ENCODE measurements at places on chromosomes 12 and 14.

DNA sequence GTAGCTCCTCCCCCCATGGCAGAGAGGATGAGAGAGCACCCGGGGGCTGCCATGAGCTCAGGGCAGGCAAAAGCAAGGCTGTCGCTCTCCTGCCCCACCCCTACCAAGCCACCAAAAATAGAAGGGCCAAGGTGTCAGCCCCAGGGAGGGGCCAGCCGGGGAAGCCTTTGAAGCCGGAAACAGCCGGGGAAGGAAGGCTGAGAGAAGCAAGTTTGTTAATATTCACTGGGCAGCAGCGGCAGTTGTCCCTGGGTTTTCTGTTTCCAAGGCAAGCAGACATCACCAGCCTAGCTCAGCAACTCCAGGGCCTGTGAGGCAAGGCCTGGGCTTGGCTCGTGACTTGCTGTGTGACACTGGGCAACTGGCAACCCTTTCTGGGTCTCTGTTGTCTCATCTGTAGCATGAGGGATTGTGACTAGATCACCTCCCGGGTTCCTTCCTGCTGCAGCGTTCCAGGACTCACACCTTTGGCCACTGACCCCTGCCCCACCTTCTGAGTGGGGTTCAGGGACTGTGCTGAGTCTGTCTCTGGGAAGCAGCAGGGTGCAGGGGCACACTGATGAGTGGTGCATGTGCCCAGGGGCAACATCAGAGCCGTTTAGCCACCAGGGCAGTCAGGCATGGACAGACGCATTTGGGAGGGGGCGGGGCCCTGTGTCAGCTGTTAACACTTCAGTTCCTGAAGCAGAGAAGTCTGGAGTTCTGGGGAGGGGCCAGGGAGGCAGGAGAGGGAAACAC, 24.3 kb downstream of the SYNDIG1L start:
- peak; percentile 62 for DNase-seq

DNA sequence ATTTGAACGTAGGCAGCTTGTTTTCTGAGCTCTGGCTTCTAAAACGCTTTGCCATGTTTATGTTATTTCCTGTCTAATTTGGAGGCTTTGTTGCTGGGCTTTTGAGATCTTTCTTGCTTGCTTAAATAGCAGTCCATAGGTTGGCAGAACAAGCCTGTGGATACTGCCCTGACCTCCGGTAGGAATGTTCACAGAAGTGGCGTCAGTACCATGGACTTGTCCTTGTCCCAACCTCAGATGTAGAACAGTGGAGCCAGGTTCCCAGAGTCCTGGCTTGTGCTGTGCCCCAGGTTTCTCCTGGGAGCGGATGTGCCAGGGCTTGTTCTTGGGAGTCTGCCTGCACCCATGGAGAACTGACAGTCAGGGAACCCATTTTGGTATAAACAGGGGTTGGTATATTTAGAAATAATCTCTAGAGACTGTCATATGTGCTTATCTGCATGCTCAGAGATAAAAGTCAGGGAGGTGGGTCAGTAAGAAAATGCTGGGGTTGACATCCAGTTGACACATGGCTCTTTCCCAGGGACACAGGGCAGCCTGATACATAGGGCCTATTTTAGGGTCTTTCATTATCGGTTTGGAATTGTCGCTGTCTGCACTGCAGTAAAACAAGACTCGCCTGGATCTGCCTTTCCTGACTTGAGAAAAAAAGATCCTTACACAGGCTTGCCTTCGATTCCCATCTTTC, 22.9 kb downstream of the CACNA1C start:
- DNase-seq = no peak

GRCh38 chr12:88562151-88562550, 18.1 kb downstream of the KITLG start:
- DNase-seq = no peak

DNA sequence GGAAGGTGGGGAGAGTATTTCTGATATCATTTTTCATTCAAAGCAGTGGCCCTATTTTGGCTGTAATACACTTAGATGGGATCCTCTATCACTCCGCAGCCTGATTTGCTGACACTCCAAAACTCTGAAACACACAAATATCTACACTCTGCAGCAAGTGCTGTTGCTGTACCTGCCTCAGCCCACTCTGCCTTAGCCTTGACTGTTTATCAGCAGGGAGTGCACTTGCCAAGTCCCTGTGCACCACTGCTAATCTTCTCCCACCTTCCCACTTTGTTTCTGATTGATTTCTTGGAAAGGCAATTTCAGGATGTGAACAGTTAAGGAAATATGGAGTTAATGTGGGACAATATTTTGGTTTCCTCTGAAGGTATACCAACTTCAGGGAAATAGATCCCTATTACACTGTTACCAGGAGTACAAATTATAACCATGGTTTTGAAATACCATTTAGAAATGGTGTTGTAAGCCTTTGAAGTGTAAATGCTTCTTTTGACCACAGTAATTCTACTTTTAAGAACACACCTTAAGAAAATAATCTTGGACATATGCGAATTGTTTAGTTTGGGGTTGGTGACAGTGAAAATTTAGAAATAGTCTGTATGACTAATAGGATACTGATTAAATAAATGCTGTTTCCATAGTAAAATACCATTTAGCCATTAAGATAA, 59.3 kb downstream of the MBIP start:
- no peak for DNase-seq

- DNase-seq = no peak
Measured at GRCh38 chr14:40093800-40094199, 661.6 kb upstream of the FBXO33 start.

GRCh38 chr12:98178126-98178525, 337.3 kb upstream of the TMPO start:
- DNase-seq = no peak

DNA sequence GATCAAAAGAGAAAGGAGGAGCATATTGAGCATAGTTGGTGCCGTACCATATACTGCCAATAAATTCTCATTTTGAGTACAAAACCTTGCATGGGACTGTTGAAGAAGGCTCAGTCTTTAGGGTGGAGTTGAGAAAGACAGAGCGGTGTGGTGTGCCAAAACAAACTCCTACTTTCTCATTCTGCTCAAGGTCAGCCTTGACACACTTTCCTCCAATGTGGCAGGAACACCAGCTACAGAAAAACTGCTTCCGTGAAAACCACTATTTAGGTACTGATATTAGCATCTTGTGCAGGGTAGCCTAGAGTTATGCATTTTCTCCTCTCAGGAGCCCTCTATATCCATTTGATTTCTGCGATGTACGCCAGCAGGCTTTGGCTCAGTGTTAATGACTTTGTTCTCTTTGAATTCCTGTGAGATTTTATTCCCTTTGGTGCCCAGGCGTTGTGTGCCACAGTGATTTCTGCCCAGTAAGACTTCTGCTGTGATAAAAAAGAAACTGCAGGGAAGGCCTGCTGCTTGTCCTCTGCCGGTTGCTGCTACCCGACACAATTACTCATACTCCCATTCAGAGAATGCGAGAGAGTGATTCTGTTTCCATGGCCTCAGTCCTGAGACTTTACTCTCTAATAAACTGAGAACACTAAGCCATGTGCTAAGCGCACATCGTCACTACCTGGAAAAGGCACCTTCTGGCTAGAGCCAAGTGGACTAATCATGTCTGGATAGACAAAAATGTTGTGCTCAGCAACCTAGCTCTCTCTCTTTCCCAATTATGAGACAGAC, 88.3 kb upstream of the MDM1 start:
- DNase-seq = no peak

GRCh38 chr12:20248646-20249045, 119.7 kb upstream of the PDE3A start:
- DNase-seq = no peak

- no peak for DNase-seq
Measured at GRCh38 chr12:119036878-119037825, 55.8 kb downstream of the SRRM4 start.

- no peak for DNase-seq
Measured at GRCh38 chr14:69154779-69155178, 1.9 kb upstream of the DCAF5 start.

DNA sequence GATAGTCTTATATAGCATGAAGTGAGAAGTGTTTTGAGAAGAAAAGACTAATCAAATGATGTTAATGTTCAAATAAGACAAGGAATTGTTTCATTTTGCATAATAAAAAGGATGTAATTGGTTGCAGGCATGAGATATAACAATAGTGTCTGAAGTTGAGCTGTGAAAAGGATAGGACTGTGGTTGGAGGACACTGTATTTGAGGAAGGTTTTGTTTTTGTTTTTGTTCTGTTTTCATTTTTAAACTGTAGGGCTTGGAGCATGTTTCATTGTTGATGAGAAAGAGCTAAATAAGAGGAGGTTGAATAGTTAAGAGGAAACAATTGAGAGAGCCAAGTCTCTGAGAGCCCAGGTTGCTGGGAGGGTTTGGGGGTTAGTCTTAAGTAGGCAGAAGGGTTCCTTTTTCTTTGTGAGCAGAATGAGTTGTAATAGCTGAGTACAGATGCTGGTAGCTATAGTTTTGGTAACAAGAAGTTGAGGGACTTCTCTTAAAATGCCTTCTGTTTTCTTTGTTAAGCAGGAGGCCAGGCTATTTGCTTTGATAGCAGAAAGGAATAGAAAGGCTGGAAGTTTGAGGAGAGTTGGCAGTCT, 58.4 kb downstream of the CCDC91 start:
- no peak for DNase-seq

- no peak for DNase-seq
Measured at GRCh38 chr12:29545102-29545467, 47.6 kb upstream of the OVCH1 start.

- peak; percentile 20 for DNase-seq
Measured at GRCh38 chr12:57609781-57610553, 1.3 kb upstream of the ARHGEF25 start.

- DNase-seq = no peak
Measured at GRCh38 chr14:92656306-92657081, 91.9 kb downstream of the LGMN start.

GRCh38 chr14:94542111-94542810, 19.0 kb upstream of the SERPINA4 start:
- no peak for DNase-seq

GRCh38 chr12:127559349-127560040, 707.5 kb upstream of the TMEM132C start:
- DNase-seq = peak; percentile 31

DNA sequence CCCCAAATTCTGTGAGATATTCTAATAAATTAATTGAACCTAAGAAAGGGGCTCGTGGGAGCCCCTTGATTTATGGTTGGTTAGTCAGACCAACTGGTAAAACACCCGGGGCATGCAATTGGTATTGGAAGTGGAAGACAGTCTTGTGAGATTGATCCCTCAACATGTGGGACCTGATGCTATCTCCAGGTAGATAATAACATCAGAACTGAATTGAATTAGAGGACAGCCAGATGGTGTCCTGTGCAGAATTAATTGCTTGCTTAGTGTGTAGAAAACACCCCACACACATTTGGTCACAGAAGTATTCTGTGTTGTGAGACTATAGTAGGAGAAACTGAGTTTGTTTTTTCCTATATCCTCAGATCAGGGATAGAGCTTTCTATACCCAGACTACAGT, 22.0 kb downstream of the PYROXD1 start:
- no peak for DNase-seq

DNA sequence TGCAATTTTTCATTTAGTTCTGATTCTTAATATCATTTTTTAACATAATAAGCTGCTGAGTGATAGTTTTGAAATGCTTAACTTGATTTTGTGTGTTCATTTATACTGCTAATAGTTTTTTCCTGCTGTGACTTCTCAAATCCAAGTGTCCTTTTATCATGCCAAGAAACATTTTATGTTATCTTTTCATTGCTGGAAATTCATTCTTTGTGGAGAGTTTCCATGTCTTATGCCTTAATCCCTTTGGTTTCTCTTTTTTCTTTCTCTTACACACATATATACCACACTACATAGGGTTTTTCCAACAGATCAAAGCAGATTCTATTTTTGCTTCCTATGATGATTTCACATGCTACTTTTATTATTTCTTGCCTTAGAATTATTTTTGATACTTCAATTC, 981.1 kb downstream of the SLC6A15 start:
- DNase-seq = no peak

- no peak for DNase-seq
Measured at GRCh38 chr12:8712572-8712971, 14.8 kb downstream of the RIMKLB start.

- no peak for DNase-seq
Measured at GRCh38 chr14:45095143-45095542, 11.2 kb downstream of the PRPF39 start.

DNA sequence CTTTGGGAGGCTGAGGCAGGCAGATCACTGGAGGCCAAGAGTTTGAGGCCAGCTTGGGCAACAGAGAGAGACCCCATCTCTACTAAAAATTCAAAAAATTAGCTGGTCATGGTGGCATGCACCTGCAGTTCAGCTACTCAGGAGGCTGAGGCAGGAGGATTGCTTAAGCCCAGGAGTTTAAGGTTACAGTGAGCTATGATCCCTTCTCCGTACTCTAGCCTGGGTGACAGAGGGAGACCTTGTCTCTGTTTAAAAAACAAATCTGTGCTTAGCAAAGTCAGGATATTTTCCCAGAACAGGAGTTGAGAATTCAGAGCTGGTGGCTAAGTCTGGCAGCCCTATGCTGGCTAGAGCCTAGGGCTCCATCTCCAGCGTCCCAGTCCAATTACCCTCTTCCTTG, 142.9 kb upstream of the PZP start:
- DNase-seq = no peak

- DNase-seq = no peak
Measured at GRCh38 chr12:61282790-61283575, 977.2 kb upstream of the USP15 start.

- peak; percentile 13 for DNase-seq
Measured at GRCh38 chr14:91890291-91890749, 23.0 kb upstream of the TC2N start.

DNA sequence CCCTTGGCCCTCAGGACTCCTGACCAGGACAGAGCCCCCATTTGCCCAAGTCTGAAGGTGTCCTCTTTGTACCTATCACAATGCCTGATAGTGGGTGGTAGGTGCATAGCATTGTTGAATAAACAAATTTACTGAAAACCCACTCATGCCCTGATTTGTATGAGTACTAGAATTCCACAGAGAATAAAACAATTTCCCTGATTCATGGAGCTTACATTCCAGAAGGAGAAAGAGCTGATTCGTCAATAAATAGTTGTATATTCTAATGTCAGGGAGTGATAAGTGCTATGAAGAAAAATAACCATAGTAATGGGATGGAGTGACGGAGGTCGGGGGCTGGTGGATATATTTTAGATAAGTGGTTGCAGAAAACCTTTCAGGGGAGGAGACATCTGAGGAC, 117.0 kb downstream of the SRGAP1 start:
- DNase-seq = no peak

GRCh38 chr12:3044141-3044630, 33.0 kb upstream of the TSPAN9 start:
- DNase-seq = no peak

DNA sequence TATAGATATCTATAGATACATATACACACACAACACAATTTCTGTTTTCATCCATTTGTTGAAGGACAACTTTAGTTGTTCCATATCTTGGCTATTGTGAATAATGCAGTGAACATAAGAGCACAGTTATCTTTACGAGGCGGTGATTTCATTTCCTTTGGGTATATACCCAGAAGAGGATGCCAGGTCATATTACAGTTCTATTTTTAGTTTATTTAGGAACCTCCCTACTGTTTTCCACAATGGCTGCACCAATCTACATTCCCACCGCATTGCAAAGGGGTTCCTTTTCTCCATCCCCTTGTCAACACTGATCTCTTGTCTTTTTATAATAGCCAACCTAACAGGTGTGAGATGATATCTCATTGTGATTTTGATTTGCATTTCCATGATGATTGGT, 143.4 kb upstream of the ARHGAP5 start:
- no peak for DNase-seq

GRCh38 chr12:123115409-123116121, 35.3 kb downstream of the PITPNM2 start:
- DNase-seq = no peak

Measured in activated CD4-positive, CD25-positive, alpha-beta regulatory T cell treated with anti-CD3 and anti-CD28 coated beads, Interleukin-2, amount 50 U/mL, for 72 hours (primary cell).